Naive B cell (primary cell): ENCODE measurements at places on chromosomes 5 and 9. TPM values are rescaled to one million over a fixed set of nuclear protein-coding genes. Genes with fewer than 3 reads are reported as not detected.
A peak's percentile ranks its signal among the peaks of the same experiment; 100 is the strongest.

DNA sequence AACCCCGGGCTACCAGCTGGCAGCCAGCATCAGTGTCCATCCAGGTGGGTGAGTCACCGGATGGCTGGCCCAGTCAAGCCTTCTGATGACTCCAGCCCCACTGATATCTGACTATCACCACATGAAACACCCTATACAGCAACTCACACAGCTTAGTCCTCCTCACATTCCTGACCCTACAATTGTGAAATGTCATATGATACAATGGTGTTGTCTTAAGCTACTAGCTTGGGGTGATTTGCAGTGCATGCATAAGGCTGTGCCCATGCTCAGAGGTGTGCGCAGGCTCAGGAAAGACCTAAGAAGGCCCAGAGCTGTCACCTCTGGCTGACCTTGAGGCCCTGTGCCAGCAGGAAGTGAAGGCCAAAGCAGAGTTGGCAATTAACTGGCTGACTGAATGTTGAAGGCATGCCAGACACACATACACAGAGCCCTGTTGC lies 21.5 kb upstream of the SEMA4D start:
- no peak for DNase-seq

DNA sequence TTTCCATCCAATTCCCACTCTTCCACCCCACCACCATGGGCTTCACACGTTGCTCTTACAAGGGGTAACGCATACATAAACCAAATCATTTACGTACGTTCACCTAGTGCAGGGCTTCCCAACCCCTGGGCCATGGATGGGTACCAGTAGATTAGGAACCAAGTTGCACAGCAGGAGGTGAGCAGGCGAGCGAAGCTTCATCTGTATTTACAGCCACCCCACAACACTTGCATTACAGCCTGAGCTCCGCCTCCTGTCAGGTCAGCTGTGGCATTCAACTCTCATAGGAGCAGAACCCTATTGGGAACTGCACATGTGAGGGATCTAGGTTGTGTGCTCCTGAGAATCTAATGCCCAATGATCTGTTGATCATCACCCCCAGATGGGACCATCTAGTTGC lies 82.3 kb downstream of the CEMIP2 start:
- DNase-seq = no peak

DNA sequence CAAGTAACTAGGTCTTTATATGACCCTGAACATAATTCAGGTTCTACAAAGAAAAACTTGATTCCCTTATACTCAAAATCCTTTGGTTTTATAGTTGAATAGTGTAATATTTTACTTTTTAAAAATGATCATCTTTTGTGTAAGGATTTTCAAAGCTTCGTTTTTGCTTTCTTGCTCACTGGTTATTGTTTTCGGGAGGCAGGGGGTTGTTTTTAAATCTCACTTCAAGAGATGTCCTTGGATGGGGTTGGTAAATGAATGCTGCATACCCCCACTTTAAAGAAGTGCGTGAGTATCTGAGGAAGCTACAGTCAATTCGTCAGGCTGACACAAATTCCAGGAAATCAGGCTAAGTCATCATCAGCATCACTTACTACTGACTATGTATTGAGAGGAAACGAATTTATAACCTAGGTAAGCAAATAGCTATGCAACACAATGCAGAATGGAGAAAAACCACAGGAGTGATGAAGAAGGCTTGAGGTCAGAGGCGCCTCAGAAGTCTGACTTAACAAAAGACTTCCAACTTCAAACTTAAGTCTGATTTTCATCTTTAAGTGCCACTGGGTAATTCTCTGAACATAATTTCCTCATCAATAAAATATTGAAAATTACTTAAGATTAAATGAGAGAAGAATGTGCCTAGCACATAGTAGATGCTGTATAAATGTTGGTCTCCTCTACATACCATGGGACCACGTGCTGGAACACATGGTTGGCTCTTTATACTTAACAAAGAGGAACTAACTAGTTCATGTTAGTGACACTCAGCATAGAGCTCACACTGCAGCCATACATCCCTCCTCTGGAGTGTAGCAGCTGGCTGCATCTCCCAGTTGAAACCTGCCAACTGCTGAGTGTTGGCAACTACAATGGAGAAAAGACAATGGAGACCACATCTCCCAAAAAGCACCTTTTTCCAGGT lies 106.0 kb upstream of the KIF2A start:
- DNase-seq = no peak

Gene SPINK6
- polyA plus RNA-seq = not detected

GRCh38 chr5:113043491-113043931 lies 66.9 kb downstream of the DCP2 start:
- DNase-seq = no peak

DNA sequence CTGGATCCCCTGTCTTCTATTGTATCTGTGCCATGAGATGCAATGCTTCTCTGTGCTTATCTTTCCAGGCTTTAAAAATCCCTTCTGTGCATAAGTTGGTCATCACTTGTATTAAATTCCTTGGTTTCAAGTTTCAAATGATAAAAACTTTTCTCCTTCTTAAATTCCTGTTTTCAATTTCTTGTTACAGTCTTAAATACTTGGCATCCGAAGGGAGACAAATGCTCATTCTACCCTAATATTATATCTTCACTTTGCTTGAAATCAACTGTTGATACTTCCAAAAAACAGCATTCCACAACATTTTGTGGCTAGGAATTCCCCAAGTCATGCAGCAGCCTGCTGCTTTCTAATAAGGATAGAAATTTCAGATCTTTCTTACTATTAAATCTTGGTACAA lies 413.2 kb upstream of the ACTBL2 start:
- no peak for DNase-seq

GRCh38 chr9:80222466-80223169 lies 650.9 kb downstream of the TLE4 start:
- DNase-seq = no peak

DNA sequence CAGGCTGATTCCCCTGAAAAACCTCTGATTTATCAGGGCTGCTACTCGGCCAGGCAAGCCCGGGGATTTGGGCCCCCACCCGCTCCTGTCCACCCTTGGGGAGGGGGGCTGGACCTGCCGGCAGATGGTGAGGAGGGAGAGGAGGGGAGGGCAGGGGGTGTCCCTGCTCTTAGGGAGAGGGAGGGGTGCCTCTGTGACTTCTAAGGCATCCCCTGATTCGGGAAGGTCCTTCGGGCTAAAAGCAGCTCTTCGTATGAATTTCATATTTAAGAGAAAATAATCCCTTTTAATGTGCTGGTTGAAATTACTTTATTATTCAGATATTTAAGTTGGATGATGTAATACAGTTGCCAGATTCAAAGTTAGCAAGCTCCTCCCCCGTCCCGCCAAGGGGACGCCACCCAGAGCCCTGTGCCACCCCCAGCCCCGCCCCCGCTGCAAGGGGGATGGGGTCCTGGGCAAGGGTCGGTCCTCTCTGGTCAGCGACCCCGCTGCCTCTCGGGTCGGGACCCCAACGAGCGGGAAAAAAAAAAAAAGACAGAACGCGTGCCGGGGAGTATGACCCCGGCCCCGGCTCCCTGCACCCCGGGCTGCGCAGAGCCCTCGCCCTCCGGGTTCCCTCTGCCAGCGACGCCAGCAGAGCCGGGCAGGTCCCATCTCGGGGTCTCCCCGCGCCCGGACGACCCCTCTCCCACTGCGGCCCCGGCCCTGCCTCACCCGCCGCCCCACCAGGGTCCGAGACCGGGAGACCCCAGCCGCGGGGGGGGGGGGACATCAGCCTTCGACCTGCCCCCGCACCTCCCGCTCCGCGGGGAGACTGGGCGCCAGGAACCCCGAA lies 12.4 kb downstream of the LHX3 start:
- DNase-seq = no peak

GRCh38 chr5:157431544-157432200 lies 28.3 kb upstream of the NIPAL4 start:
- DNase-seq = peak; percentile 65
